8988T (cell line): ENCODE measurements at places on chromosomes 6 and 20.
A peak's percentile ranks its signal among the peaks of the same experiment; 100 is the strongest.

DNA sequence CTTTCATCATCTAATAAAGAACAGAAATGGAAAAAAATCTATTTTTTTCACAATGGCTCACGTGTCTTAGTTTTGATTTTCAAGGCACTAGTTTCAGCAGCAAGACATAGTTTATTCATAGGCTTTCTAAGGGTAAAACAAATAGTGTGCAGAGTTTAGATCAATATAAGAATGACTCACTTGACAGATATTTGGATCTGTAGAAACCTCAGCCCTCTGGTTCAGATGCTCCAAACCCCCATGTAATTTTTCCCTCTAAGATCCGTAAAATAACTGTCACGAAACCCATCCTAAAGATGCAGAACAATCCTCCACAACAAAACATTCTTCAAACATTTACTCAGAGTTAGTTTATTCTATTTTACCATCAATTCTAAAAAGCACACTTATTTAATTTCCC, 43.4 kb downstream of the IYD start:
- DNase-seq, result no peak

DNA sequence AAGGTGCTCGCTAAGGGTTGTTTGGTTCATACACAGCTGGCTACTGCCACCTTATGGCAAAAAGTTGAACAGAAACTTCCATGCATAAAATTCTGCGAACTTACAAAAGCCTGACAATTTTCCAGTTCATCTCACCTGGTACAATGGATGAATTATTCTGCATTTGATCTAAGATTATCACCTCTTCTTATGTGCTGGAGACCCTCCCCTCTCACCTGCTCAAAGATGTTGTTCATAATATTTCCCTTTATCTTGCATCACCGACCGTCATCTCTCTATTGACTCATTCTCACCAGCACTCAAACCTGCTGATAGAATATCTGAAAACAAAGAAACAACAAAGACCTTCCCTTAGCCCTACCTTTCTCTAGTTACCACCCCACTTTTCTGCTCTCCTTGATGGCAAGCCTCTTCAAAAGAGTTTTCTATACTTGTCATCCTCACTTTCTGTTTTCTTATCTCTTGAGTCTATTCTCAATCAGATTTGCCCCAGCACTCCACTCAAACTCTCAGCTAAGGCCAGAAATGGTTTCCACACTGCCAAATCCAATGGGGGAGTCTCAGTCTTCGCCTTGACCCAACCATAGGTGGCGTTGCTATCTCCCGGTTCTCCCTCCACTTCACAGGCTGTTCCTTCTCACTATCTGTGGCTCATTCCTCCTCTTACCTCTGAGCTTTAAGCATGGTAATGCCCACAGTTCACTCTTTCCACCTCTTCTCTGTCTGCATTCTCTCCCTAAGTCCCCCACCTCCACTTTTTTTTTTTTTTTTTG, 25.8 kb downstream of the SNRNP48 start:
- DNase-seq, result no peak

- no peak for DNase-seq
Observed at GRCh38 chr6:54403096-54403495, 94.9 kb downstream of the TINAG start.

GRCh38 chr6:142441716-142442115, 139.9 kb downstream of the ADGRG6 start:
- no peak for DNase-seq

GRCh38 chr20:36384022-36384619, 78.0 kb downstream of the DLGAP4 start:
- no peak for DNase-seq

- no peak for DNase-seq
Observed at GRCh38 chr20:13289031-13289430, 68.0 kb downstream of the ISM1 start.

DNA sequence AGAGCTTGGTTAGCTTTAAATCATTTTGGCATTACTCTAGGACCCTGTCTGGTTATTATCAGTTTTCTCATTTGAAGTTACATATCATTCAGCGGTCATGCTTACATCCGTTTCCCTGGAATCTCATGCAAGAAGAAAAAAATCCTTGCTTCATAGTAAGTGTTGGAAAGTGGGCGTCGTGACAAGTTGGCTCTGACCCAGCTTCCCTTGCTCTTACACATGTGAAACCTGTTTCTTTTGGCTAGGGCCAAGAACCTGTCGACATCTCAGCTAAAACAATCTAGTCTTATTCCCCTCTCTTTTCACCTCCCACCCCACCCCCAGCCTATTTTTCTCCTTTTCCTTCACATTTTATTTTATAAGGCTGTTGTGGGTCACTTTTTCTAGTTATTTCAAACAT, 45.5 kb downstream of the ANKS1A start:
- no peak for DNase-seq

- DNase-seq, result no peak
Observed at GRCh38 chr20:34965051-34965450, 9.4 kb downstream of the MYH7B start.

DNA sequence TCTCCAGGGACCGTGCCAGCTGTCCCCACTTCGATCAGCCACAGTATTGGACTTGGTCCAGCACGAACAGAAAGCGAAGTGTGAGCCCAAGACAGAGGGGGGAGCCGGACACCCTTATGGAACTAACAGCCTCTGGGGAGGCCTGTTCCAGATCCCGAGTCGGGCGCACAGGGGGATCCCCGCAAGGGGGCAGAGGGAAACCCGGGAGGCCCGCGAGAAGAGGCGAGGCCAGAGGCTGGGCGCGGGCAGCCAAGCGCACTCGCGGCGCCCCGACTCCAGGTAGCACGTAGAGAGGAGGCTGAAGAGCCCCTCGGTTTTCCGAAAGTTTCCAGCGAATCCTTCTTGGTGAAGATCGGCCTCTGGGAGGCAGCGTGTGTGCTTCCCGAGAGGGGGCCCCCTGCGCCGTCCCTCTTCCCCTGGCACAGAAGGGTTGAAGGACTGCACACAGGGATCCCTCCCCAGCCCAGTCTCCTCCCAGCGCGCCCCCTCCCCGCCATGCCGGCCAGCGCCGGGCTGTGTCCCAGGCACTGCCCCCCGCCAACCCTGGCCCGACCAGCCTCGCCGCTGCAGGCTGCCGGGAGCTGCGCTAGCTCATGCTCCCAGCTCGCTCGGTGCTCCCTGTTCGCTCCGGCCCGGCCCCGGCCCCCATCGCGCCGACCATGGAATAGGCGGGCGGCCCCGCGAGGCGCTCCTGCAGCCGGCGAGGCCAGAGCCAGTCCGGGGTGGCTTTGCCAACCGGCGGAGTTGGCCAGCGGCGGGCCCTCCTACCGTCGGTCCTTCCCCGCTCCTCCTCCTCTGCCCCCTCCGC, 577 bp upstream of the SLC24A3 start:
- DNase-seq, result no peak

GRCh38 chr6:130365166-130366106, at the start of gene TMEM200A:
TSS of gene TMEM200A (plus strand) at chr6:130366017. CDS start at chr6:130440423, 74,406 bp downstream.
- DNase-seq, result no peak

DNA sequence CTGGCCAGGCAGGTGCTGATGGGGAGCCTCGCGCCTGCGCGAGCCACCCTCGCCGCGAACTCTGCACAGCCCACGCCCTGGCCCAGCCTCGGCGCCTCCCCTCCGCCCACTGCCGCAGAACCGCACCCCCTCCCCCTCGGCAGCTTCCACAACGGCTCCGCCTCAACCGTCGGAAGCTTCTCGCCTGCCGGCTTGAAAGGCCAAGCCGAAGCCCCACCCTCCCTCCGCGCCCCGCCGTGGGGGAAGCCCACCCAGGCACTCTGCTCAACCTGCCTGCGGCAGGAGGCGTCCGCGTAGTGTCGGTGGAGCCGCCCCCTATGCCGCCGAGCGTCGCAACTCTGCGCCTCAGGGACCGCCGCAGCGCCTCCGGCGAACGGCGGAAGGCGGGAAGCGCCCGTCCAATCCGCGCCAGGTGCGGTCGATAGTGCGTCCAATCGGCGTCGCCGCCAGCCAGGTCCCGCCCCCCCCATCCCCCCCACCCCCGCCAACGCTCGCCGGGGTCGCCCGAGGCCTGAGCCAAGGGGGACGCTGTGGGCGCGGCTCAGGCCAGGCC, at the start of gene SYCP2:
TSS of gene SYCP2 (minus strand) at position 342 of the 553 bp plus-strand sequence. CDS start 11,224 bp downstream, outside the sequence.
- DNase-seq, result peak; percentile 85

- no peak for DNase-seq
Observed at GRCh38 chr6:44782892-44783291, 395.4 kb downstream of the CDC5L start.

DNA sequence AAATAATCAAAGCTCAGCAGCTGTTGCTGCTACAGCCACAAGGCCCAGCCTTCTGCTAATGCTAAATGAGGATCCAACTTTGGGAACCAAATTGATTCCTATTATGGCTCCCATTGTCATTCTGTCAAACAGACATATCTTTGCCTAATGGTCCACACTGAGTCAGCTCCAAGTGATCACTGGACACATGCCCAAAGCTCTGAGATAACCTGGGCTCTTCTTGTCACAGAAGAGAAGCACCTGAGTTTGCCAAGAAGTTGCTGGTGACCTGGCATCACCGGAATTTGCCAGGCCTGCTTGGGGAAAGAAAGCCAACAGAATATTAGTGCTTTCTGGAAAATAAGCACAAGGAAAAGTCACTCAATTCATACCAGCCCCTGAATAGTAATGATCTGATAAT, 5.8 kb downstream of the TNFRSF21 start:
- no peak for DNase-seq

DNA sequence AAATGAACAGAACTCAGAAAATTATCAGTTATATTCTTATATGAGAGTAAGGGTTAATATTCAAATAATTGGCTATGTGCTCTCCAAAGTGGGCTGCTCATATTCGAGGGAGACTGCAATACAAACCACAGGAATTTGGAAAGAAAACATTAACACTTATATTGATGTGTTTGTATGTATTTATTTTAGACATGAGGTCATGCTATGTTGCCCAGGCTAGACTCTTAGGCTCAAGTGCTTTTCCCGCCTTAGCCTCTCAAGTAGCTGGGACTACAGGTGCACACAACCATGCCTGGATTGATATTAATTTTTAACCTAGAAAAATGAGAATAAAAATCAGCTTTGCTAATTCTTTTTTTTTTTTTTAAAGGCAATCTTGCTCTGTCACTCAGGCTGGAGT, 35.0 kb downstream of the BTBD9 start:
- DNase-seq, result no peak

GRCh38 chr6:155062866-155063341, 67.8 kb downstream of the TIAM2 start:
- DNase-seq, result no peak

DNA sequence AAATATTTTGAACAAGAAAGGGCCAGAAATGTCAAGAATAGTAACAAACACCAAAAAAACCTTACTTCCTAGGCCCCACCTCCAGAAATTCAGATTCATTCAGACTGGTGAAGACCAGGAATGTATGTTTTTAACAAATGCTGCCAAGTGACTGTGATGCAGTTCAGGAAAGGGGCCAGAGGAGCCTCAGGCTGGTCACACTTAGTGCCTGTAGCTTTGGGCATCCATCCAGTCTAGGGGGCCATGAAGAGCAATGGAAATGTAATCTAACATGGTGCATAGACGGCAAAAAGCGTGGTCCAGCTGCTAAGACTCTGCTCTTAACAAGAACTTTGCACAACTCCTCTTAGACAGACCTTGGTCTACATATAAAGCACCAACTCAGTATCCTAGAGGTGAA, 7.1 kb downstream of the GJA1 start:
- DNase-seq, result no peak

DNA sequence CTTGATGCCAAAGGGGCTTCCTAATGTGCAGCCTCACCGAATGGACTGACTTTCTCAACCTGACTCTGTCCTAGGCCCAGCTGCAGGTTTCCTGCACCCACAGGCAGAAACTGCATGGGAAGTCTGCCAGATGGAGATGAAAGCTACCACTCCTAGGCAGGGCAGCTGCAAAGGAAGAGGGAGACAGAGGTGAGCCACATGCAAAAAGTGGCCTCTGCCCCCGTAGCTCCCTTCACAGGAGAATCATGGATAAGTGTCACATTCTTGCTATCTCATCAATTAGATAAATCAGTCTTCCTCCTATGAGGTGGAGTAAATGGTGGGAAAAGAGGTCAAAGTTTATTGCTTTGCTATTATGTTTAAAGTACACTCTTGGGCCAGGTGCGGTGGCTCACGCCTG, 191.3 kb downstream of the ALDH8A1 start:
- DNase-seq, result no peak

DNA sequence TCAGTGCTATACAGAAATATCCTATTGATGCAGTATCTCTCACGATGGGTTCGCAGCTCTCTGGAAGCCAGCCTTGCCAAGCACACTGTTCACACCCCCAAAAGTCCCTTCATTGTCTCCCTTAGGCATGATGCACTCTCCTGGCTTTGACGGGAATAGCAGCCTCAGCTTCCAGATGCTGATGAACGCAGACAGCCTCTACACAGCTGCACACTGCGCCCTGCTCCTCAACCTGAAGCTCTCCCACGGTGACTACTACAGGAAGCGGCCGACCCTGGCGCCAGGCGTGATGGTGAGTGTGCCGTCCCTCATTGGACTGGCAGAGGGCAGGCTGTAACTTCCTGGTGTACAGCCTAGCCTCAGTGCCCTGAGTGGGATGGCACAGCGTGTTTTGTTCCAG, 60.0 kb upstream of the PBOV1 start:
- DNase-seq, result no peak

GRCh38 chr20:44961870-44962267, 1.7 kb upstream of the TOMM34 start:
- no peak for DNase-seq

DNA sequence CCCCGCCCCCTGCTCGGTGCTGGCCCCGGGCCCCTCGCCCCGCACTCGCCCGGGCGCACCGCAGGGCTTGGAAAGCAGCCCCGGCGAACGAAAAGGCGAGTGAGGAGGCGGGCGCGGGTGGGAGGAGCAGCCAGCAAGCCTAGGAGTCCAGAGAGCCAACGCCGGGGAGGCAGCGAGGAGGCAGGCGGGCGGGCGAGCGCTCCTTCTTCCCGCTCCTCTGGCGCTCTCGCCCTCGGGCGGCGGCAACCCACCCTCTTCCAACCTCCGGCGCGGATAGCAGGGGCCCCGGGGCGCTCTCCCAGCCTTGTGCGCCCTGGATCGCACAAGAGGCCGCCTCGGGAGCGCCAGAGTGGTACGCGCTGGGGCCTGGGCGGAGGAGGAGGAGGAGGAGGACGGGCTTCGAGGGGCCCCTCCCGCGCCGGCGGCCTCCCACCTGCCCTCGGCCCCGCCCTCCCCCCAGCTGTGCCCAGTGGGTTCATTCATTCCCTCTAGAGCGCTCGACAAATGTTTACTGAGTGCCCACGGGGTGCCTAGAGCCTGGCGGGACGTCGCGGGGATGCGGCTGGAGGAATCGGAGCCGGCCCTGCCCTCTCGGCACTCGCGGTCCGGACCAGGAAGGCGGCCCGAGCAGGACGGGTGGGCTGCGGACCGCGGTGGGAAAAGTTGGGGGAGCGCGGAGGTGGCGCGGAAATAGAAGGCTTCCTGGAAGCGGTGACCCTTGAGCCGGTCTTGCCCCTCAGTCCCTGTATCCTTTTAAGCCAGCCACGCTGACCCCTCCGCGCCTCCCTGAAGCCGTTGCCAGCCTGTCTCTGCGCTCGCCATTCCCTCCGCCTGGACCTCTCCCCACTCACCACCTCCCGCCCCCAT, at the start of gene BMP7:
TSS of gene BMP7 (minus strand) at position 351 of the 867 bp plus-strand sequence. CDS start 519 bp downstream, outside the sequence.
- DNase-seq, result peak; percentile 79

GRCh38 chr6:164108869-164109769, 694.6 kb downstream of the QKI start:
- peak; percentile 59 for DNase-seq

DNA sequence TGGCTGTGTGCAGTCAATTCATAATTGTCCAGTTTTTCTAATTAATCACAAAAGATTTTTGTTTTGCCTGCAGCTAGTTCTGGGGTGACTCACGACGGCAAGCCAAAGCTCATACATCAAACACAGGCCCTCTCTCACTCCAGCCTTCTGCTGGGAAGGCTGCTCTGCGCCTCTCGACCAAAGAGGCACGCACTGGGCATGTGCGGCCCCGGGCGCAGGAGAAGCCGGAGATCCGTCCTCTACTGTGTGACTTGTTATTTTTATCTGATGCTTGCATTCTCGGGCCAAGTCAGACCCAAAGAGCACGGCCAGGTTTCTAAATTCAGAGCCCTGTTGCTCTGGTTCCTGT, 98.5 kb downstream of the TFAP2A start:
- DNase-seq, result no peak
